Left hindlimb (tissue), 1 donor: ENCODE measurements at places on chromosomes 7 and 10.
A peak's percentile ranks its signal among the peaks of the same experiment; 100 is the strongest.

DNA sequence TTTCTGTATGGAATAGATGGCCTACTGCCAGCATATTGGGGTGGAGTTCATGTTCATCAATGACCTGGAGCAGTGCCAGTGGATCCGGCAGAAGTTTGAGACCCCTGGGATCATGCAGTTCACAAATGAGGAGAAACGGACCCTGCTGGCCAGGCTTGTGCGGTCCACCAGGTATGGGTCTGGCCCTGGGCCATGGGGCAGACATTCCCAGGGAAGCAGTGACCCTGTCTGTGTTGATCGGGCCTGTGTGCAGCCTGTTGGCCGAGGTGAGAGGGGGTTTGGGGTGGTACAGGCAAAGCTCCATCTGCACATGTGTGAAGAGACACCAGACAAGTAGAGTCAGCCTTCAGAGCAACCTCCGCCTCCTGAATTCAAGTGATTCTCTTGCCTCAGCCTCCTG lies 67.3 kb downstream of the OGDH start:
- no peak for DNase-seq

- no peak for DNase-seq
Measured at GRCh38 chr10:86226781-86227201, 139.8 kb downstream of the GRID1 start.

GRCh38 chr7:136278057-136278456 lies 300.9 kb upstream of the MTPN start:
- DNase-seq, result no peak

- no peak for DNase-seq
Measured at GRCh38 chr7:80136261-80137055, 1.8 kb downstream of the GNAI1 start.

DNA sequence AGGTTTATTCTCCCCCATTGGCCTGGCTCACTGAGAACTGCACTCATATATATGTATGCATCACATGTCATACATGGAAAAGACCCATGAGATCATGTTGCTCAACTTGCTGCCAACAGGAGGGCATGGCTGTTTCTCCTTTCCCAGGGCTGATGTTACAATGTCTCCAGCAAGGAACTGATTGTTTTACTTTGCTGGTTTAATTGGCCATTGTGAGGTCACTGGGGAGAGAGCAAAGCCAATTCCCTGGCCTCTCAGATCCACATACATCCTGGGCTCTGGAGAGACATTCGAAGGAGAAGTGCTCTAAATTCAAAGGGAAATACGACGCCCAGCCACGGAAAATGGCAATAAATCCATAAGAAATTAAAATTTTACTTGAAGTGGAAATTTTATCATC lies 287.8 kb downstream of the WDR11 start:
- DNase-seq, result no peak

- no peak for DNase-seq
Measured at GRCh38 chr10:62234077-62234605, 34.5 kb downstream of the RTKN2 start.

- DNase-seq, result peak; percentile 57
Measured at GRCh38 chr7:5404421-5404826, 19.2 kb downstream of the TNRC18 start.

DNA sequence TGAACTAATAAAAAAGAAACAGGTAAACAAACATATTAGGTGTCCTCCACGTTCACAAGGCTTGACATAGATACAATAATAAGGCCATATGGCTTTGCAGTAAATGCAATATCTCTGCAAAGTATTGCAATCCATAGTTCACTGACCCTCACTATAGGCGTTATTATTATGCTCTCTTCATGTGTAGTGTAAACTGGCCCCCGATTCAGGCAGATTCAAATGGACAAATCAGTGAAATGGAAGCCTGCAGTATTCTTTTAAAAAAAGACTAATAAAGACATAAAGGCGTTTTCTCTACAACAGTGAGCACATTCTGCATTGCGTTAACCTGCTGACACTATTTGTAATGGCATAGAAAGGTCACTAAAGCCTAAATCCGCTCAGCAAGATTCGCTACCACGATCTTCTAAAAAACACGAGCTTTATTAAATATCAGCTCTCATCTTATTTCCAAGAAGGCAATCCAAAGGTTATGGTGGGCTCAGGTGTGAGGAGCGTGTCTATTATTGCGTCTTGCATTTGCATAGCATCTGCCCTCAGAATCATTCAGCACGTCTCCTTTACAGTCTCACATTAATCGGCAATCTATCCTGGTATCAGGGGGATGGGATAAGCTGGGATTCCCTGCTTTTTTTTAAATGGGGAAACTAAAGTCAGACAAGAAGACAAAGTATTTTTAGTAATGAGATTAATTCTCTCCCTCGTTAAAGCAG lies 36.2 kb downstream of the FRMD4A start:
- no peak for DNase-seq

DNA sequence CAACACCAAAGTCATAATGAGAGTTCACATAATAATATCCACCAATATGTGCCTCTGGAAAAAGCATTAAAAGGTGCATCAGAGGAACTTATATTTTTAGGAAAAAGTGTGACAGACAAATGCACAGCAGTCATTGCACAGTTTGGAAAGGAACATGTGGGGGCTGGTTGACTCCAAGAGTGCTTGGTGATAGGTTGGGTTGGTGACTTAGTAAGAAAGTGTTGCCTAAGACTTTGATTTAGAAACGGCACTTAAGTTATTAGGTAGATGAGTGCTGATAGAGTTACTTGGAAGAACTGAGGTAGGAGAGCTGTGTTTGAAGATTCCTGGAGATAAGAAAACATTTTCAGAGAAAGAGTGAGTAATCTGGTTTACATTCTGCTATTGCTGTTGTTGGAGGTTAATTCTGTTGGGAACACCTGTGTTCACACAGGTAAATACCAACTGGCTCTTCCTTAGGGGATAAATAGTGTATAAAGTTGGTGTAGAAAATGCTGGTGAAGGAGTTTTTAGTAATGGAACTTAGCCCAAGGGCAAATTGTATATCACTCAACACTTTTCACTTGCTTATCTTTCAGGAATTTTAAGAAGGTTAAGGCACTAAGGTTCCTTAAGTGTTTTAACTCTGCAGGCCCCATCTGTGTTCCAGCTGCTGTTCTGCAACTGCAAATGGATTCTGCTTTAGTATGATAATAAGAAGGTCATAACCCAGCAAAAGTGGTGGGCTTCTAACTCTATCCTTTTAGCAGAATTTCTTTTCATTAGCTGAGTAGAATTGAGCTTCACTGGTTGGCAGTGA lies 196.1 kb downstream of the NSUN6 start:
- DNase-seq, result no peak

DNA sequence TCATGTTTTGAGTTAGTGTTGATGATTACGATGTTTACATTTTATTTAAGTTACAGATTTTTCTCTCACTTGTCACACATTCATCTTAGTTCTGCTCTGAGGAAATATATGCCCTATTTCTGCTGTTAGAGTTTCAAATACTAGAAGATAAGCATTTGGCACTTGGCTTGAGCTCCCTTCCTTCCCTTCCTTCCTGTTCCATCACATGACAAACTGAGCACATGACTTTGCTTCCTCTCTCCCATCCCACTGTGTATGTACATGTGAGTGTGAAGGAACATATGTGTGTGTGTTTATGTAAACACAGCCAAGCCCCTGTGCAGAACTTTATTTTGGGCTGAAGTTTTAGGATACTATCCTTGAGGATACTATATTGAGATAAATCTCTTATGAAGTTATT lies 795.9 kb upstream of the IGFBP3 start:
- DNase-seq, result no peak

DNA sequence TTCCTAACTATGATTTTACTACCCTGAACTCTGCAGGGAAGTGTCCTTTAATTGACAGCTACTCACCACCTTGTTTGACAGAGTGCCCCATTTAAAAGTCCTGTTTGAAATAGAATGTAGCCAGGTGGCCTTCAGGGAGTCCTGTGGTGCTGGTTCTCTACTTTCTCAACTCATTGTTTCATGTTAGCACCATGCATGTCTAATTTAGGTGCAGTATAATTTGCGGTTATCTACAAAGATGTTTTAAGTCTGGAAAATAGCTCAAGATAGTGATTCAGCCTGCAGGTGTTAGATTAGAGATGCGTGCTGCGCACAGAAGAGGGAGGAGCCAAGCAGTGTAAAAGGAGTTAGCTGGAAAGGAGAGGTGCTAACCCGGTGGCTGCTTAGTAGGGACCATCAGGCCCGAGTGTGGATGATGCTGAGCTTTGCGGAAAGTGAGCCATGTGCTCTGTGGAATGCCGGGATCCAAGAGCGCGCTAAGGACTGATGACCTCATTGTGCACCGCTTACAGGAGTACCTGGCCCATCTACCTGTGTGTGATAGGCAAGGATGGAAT lies 1.2 kb downstream of the CCM2 start:
- no peak for DNase-seq

DNA sequence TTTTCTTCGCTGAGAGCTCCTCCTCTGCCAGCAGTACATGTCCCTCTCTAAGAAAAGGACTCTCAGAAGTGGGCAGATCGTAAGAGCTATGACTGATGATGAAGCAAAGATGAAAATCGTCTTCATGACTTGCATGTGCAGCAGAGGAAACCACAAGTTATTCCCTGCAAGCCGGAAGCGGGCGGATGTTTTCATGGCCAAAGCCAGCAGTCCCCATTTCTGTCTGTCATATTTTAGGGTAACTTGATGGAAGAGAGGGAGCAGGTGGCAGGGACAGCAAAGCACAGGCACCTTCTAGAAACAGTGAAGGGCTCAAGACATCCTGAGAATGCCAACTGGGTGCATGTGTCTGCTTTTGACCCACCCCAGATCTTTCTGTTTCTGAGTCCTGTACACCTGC lies 19.9 kb downstream of the KLF6 start:
- DNase-seq, result no peak

DNA sequence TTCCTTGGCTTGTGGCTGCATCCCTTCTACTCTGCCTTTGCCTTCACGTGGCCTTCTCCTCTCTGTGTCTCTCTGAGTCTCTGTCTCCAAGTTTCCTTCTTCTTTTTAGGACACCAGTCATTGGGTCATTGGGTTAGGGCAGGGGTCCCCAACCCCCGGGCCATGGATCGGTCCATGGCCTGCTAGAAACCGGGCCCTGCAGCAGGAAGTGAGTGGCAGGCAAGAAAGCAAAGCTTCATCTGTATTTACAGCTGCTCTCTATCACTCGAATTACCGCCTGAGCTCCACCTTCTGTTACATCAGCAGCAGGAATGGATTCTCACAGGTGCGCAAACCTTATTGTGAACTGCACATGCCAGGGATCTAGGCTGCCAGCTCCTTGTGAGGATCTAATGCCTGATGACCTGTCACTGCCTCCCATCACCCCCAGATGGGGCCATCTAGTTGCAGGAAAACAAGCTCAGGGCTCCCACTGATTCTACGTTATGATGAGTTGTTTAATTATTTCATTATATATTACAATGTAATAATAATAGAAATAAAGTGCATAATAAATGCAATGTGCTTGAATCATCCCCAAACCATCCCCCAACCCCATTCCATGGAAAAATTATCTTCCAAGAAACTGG lies 47.9 kb upstream of the DOCK1 start:
- DNase-seq, result no peak

DNA sequence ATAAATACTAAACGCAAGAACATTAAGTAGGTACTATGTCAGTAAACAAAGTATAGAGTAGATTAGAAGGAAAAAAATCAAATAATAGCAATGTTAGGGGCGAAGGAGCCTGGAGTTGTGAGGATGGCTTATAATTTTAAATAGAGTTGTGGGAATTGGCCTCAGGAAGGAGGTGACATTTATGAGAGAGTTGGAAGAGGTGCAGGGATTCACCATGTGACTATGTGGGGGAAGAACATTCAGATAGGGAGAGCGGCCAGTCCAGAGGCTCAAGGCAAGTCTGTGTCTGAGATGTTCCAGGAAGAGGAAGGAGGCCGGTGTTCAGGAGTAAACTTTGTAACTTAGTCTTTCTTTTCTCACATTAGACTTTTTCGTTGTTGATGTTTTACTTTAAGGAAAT lies 778.6 kb upstream of the C7orf33 start:
- no peak for DNase-seq

DNA sequence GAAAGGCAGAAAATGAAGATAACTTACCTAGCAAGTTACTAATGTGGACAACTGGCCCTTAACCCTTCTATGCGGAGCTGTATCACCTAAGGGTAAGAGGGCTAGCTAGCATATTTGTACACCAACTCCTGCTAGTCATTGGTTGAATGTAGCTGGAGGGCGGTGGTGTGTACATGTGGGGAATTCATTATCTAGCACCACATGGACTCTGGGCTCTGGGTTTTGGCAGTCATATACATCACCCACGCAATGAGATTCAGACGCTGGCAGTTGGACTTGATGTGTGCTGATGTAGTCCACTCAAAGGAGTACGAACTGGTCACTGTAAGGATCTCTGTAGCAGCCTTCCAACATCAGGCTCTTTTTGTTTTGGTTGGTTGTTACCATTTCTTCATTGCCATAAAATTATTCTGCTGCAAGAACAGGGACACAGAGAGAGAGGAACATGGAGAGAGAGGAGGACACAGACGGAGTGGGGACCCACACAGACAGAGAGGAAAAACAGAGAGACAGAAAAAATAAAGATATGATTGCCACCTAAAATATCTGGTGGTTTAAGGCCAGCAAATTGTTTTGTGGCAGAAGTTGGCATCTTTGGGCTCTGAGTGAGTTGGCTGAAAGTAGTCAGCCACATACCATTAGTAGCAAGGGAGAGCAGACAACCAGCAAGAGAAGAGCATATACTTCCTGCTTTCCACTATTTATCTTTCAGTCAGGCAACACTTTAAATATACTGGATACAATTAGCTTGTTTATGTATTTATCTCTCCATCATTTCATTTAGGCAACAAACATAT lies 76.7 kb upstream of the MTPN start:
- DNase-seq, result no peak

GRCh38 chr7:76139670-76140069 lies 62.0 kb upstream of the SRRM3 start:
- DNase-seq, result no peak

GRCh38 chr7:47288060-47288459 lies 293.9 kb downstream of the TNS3 start:
- DNase-seq, result no peak

GRCh38 chr10:103680869-103681236 lies 174.5 kb downstream of the SH3PXD2A start:
- DNase-seq, result no peak

DNA sequence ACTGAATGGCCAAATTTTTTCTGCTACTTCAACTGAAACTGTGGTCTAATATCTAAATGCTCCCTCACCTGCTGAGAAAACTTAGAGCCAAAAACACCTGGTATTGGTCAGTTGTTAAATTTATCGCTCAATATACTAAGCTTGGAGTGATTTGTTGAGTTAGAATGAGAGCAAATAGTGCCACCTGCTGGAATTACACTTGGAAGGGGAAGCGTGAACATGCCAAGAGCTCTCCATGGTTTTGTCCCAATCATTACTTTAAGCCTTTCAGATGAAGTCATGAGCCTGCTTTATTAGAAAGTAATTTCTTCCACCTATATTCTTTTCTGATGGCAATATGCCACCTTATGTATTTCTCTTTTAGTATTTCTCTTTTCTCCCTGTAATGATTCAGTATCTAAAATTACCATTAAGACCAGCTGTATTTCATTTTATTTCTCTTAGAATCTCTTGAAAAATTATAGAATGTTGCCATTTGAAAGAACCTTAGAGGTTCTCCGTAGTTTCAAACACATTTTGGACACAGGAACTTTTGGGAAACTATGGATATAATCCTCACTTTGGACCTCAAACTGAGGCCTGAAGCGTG lies 447.8 kb upstream of the C7orf33 start:
- no peak for DNase-seq

- no peak for DNase-seq
Measured at GRCh38 chr10:70284542-70285475, 1.0 kb upstream of the NPFFR1 start.
